Immature natural killer cell (primary cell): ENCODE measurements at places on chromosomes 16 and 17. TPM values are rescaled to one million over a fixed set of nuclear protein-coding genes. Genes with fewer than 3 reads are reported as not detected.

The CCL4 gene
- 748 TPM for polyA plus RNA-seq

The PLCG2 gene
- 46.4 TPM for polyA plus RNA-seq

- no peak overlapping the region for H3K27ac ChIP-seq
- H3K36me3 ChIP-seq, result no peaks in the 10 kb centered on the region
- H3K4me3 ChIP-seq, result no peak overlapping the region
Measured at GRCh38 chr17:64259426-64259825, 3.6 kb downstream of the TEX2 start.

DNA sequence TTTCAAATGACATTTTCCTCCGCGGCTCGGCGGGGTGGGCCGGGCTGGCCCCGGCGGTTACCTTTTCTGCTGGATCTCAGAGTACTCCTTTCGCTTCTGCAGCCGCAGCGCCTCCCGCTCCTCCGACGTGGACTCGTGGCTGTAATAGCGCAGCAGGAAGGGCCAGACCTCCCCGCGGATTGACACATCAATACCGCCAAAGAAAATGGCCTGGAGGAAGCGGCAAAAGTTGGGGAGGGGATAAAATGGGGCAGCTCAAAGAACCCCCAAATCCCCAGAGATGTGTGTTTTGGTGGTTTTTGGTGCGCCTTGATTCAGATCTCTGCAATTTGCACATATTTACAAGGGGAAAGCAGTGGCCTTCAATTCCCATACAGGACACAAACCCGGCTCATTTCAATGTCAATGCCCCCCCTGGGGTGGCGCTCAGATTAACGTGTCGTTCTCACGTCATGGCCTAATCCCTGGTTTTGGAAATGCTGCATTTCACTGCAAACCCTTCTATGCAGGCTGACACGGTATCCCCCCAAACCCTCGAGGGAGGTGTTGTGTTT lies 85.9 kb downstream of the TBC1D16 start:
- no peaks in the 10 kb centered on the region for H3K36me3 ChIP-seq
- H3K4me1 ChIP-seq, result no peaks in the 10 kb centered on the region
- H3K4me3 ChIP-seq, result no peak overlapping the region
- no peak overlapping the region for H3K27ac ChIP-seq

GRCh38 chr16:58176608-58177352 lies 21.1 kb downstream of the CSNK2A2 start:
- DNase-seq, result peak; percentile 6
- H3K27ac ChIP-seq, result peak overlapping the region; percentile 50
- H3K27me3 ChIP-seq, result no peaks in the 10 kb centered on the region
- peak overlapping the region; percentile 66 for H3K4me3 ChIP-seq

DNA sequence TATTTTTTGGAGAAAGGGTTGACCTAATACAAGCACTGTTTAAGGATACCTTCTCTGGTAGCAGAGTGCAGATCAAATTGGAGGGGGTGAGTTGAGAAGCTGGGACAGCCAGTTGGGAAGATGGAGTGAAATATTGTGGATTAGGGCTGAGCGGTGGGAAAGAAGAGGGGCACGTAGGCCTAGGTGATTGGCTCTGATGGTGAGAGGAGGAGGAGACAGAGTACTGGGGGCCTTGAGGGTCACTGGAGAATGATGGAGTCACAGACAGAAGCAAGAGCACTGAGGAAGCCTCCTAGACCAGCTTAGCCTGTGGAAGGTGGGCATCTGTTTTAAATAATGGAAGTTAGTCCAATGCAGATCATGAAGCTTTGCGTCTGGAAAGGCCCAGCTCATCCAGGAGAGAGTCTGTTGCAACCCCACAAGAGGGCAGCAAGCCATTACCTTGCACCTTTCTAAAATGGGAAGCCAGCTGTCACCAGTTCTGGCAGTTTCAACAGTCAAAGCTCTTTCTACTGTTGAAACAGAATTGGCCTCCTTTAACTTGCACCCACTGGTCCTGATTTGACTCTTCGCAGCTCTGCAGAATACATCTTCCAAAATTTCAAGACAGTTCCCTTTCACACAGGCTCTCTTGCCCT lies 11.8 kb downstream of the SLC9A5 start:
- H3K27ac ChIP-seq, result no peak overlapping the region
- no peaks in the 10 kb centered on the region for H3K36me3 ChIP-seq
- no peaks in the 10 kb centered on the region for H3K4me1 ChIP-seq
- H3K27me3 ChIP-seq, result peaks cover 16% of the 10 kb centered on the region
- no peak overlapping the region for H3K4me3 ChIP-seq

The ELMO3 gene
- polyA plus RNA-seq, result not detected

GRCh38 chr16:48576927-48577326 lies 33.1 kb downstream of the N4BP1 start:
- H3K4me1 ChIP-seq, result peaks cover 74% of the 10 kb centered on the region
- H3K4me3 ChIP-seq, result no peak overlapping the region
- H3K36me3 ChIP-seq, result peaks cover 20% of the 10 kb centered on the region
- DNase-seq, result no peak
- peaks cover 5% of the 10 kb centered on the region for H3K27me3 ChIP-seq

The BAHCC1 gene
- polyA plus RNA-seq, result 0.02 TPM

- no peak overlapping the region for H3K27ac ChIP-seq
- H3K27me3 ChIP-seq, result no peaks in the 10 kb centered on the region
- peaks cover 1% of the 10 kb centered on the region for H3K4me1 ChIP-seq
- no peak for DNase-seq
- no peaks in the 10 kb centered on the region for H3K36me3 ChIP-seq
- no peak overlapping the region for H3K4me3 ChIP-seq
Measured at GRCh38 chr17:72901657-72902056, 190.8 kb downstream of the SLC39A11 start.

DNA sequence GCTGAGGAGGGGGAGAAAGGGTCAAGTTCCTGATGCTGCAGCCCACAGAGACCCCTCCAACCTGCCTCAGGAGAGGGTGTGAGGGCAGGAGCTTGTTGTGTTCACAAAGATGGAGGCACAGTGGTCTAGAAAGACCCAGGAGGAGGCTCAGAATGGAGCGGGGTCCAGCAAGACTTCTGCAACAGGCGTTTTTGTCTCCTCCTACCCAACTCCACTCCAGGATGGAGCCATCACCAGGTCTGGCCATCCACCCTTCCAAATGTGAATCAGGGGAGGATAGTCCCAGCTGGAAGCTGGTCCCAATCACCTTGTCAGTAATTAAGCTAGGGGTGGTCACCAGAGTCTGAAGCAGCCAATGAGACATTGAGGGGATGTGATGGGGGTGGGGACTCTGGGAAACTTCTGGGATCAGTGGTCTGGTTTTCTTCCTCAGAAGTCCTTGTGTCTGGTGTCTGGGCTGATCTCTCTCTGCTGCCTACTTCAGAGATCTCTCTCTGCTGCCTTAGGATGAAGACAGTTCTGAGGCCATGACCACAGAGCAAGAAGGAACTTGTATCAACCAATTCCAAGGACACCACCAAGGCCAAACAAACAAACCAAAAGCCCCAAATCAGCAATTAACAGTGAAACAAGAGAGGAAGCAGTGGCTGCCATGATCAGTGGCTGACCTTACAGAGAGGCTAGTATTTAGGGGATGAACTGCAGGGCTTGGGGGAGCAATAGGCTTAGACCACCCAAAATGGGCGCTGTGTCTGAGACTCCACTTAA lies 14.5 kb downstream of the CD300LB start:
- DNase-seq, result no peak
- H3K27me3 ChIP-seq, result peaks cover 32% of the 10 kb centered on the region
- no peak overlapping the region for H3K27ac ChIP-seq
- no peak overlapping the region for H3K4me3 ChIP-seq
- peaks cover 12% of the 10 kb centered on the region for H3K36me3 ChIP-seq

- H3K4me1 ChIP-seq, result no peaks in the 10 kb centered on the region
- H3K4me3 ChIP-seq, result no peak overlapping the region
- no peaks in the 10 kb centered on the region for H3K27me3 ChIP-seq
- H3K27ac ChIP-seq, result no peak overlapping the region
- no peaks in the 10 kb centered on the region for H3K36me3 ChIP-seq
- DNase-seq, result no peak
Measured at GRCh38 chr16:61289141-61289540, 747.1 kb downstream of the CDH8 start.

The EXOC3L1 gene
- not detected for polyA plus RNA-seq

The VMO1 gene
- not detected for polyA plus RNA-seq

The HS3ST4 gene
- not detected for polyA plus RNA-seq

The EMC6 gene
- 104 TPM for polyA plus RNA-seq

The RNF166 gene
- 141 TPM for polyA plus RNA-seq

- H3K27ac ChIP-seq, result no peak overlapping the region
- no peaks in the 10 kb centered on the region for H3K36me3 ChIP-seq
- peaks cover 9% of the 10 kb centered on the region for H3K4me1 ChIP-seq
- no peak overlapping the region for H3K4me3 ChIP-seq
Measured at GRCh38 chr17:58051468-58051867, 31.8 kb upstream of the DYNLL2 start.

The KRT10 gene
- 182 TPM for polyA plus RNA-seq

- peaks cover 33% of the 10 kb centered on the region for H3K4me1 ChIP-seq
- DNase-seq, result no peak
- H3K27me3 ChIP-seq, result peaks cover 7% of the 10 kb centered on the region
- peak overlapping the region; percentile 23 for H3K27ac ChIP-seq
- H3K4me3 ChIP-seq, result peak overlapping the region; percentile 81
Measured at GRCh38 chr17:81550830-81551457, 1.2 kb downstream of the FAAP100 start.

- no peak overlapping the region for H3K27ac ChIP-seq
- DNase-seq, result no peak
- H3K4me3 ChIP-seq, result no peak overlapping the region
- H3K27me3 ChIP-seq, result no peaks in the 10 kb centered on the region
Measured at GRCh38 chr16:46613352-46613751, 7.8 kb downstream of the SHCBP1 start.

The ZNF423 gene
- polyA plus RNA-seq, result not detected

DNA sequence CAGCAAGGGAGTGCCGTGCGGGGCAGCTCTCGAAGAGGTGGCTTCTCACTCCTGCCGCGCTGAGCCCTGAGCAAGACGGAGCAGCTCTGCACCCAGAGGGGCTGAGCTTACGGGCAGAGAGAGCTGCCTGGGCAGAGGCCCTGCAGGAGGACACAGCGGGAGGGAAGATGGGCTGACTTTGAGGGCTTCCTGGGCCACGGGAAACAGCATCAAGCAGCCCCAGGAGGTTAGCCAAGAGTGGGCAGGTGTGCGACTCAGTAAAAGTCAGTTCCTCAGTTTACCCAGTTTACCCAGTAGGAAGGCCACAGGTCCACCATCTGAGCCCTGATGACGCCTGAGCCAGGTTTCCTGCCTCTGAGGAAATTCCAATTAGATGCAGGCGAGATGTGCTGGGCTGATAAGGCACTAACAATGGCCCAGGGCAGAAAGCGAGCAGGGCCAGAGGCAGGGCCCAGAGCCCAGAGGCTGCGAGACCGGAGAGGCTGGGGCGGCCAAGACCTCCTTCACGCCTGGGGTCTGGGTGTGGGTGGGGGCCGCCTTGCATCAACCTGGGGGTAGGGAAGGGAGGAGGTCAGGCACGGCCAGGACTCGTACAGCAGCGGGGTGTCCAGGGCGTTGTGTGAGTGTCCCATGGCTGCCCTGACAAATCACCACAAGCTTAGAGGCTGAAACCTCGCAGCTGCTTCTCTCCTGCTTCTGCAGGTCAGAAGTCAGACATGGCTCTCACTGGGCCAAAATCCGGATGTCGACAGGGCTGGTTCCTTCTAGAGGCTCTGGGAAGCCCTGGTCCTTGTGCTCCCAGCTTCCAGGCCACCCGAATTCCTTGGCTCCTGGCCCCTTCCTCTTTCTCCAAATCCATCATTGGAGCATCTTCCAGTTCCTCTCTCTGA lies 32.0 kb upstream of the CIBAR2 start:
- H3K36me3 ChIP-seq, result peaks cover 6% of the 10 kb centered on the region
- peaks cover 9% of the 10 kb centered on the region for H3K4me1 ChIP-seq
- peaks cover 2% of the 10 kb centered on the region for H3K27me3 ChIP-seq
- no peak overlapping the region for H3K4me3 ChIP-seq
- no peak for DNase-seq

DNA sequence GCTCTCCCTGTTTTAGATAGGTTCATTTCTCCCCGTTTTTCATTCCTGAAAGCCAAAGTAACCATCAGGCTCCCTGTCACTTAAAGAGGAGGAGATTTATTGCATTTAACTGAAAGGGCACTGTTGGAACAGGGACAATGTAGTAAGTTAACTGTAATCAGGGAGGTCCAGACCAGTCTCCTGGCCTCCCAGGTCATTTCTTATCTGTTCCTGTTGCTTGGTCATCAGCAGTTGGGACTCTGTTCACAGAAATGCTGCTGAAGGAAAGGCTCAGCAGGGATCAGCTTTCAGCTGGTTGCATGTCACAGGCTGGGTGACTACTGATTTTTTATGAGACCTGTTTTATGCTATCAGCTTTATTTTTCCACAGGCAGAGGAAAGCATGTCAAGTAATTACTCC lies 622.6 kb upstream of the GOT2 start:
- H3K27ac ChIP-seq, result no peak overlapping the region
- no peaks in the 10 kb centered on the region for H3K4me1 ChIP-seq
- H3K4me3 ChIP-seq, result no peak overlapping the region
- H3K27me3 ChIP-seq, result no peaks in the 10 kb centered on the region
- no peak for DNase-seq

DNA sequence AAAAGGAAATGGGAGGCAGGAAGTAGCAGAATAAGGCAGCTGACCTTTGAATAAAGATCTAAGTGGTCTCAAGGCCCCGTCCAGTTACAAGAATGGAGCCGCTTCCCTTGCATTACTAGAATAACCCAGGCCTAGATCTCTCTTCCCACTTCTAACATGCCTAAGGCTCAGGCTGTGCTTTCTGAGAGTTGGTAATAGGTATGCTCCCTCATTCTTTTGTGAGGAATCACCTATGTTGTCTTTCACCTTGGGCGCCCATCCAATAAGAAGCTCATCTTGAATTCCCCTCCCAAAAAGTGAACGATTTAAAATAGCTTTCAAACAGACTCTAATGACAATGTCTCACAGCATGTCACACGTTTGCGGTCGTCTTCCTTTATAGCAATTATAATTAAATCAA lies 101.2 kb downstream of the KCNJ2 start:
- no peaks in the 10 kb centered on the region for H3K4me1 ChIP-seq
- H3K27ac ChIP-seq, result no peak overlapping the region
- no peaks in the 10 kb centered on the region for H3K36me3 ChIP-seq
- no peak overlapping the region for H3K4me3 ChIP-seq

DNA sequence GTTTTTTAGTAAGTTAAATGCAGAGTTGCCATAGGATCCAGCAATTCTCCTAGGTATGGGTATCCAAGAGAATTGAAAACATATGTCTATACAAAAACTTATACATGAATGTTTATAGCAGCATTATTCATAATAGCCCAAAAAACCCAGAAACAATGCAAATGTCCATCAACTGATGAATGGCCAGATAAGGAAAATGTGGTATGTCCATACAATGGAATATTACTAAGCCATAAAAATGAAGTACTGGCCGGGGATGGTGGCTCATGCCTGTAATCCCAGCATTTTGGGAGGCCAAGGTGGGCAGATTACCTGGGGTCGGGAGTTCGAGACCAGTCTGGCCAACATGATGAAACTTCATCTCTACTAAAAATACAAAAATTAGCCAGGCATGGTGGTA lies 156.1 kb upstream of the PSMD7 start:
- H3K27ac ChIP-seq, result no peak overlapping the region
- no peak overlapping the region for H3K4me3 ChIP-seq
- no peaks in the 10 kb centered on the region for H3K4me1 ChIP-seq
- no peaks in the 10 kb centered on the region for H3K36me3 ChIP-seq
